Fibroblast of mammary gland (primary cell): ENCODE measurements at places on chromosomes 1 and 21.

DNA sequence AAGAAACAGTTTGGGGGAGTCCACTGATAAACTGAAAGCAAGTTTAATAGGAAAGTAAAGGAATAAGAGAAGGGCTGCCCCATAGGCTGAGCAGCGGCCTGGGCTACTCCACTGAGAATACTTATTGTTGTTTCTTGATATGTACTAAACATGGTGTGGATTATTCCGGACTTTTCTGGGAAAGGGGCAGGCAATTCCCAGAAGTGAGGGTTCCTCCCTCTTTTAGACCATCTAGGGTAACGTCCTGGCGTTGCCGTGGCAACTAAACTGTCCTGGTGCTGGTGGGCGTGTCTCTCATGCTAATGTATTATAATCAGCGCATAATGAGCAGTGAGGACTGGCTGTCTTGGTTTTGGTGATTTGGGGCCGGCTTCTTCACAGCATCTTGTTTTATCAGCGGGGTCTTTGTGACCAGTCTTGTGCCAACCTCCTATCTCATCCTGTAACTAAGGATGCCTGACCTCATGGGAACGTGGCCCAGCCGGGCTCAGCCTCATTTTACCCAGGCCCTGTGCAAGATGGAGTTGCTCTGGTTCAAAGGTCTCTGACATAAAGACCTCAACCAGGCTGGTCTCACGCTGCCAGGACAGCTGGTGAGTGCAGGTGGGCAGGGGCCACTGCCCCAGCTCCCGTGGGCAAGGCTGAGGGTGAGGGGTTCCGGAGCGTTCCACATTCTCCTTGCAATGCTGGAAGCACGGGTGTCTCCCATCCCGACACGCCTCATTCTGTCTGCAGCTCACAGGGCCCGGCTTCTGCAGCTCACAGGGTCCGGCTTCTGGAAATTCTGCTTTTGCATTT, 19.6 kb upstream of the C1orf159 start:
- no peak for DNase-seq

GRCh38 chr1:43600033-43601020, 49.6 kb upstream of the KDM4A start:
- no peak for DNase-seq

DNA sequence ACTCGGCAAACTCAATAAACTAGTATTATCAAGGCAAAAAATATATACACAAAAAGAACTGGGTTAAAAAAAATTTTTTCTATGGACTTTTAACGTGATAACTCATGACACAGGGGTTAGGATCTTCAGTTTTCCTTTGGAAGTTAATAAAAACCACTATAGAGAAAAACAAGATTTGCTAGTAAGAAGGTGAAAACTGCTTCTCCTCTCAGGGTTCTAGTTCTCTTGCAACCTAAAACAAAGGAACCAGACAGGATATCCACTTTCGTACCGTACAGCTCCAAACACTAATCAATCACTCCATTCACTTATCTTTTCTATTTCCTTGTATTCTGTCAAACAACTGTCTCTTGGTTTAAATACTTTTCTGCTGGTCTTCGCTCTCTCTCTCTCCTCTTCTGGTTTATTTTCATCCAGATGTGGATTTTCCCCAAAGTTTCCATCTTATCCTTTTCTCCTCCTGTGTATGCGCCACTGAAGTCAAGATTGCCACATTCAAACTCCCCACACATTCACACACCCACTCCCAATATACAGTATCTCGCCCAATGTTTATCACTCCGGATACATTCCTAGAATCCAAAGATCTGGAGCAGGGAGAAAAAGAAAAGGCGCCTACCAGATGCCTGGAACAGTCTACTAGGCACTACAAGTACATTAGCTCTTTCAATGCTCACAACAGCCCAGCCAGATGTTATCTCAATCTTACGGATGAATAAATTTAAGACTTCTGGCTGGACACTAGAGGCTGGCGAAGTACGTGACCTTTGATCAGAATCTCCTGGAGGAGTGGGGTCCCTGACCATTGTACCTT, 775 bp upstream of the PRPF38B start:
- DNase-seq: no peak

DNA sequence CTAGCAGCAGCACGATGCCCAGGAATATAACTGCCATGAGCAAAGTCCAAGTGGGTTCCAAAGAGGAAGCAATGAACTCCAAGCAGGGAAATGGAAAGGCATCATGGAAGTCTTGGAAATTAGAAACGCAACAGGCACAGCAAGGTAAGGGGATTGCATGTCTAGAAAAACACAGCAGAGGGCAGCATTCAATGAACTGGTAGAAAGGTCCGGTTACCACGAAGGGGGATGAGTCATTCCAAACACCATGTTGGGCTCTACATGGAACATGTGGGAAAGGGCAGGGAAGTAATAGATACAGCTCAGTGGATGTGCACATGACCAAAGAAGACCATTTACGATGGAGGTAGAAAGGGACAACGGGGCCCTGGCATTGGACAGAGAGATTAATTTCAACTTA, 36.4 kb downstream of the RXRG start:
- DNase-seq: peak; percentile 73

DNA sequence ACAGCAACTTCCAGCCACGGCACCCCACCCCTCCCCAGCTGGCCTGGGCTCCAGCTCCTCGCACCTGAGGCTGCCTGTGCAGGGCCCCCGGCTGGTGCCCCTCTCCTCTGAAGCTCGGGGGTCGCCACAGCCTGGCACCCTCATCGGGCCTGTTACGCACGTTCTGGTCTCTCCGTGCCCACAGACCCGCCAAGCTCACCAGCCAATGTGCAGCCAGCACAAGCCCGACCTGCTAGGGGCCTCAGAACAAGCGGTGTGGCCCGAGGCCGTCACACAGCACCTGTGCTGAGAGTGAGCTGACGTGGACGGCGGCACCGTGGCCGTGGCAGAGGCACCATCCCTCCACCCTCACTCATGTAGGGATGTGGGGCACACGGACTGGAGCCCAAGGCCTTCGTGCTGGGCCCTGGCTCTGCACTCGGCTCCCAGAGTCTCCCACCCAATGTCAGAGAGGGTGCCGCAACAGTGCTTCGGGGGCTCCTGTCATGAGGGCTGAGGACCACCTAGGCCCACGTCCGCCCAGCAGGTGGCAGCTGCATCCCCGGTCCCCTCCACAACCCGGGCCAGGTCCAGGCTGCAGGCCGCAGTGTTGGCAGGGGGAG, 4.4 kb upstream of the SAMD11 start:
- DNase-seq: no peak

DNA sequence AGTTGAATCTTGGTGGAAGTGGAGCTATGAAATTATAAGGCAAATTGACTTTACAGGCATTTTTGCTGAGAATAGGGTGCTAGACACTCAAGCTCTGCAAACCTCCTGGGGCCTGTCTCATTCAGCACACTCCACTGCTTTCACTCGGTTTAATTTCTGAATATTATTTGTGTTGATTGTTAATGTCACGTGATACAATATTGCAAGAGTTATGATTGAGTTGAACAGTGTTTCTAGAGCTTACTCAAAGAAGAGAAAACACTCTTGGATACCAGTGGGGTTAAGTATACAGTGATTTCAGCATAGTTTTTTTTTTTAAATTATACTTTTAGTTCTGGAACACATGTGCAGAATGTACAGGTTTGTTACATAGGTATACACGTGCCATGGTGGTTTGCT, 49.7 kb downstream of the C21orf91 start:
- no peak for DNase-seq

GRCh38 chr1:230464671-230465070, 38.5 kb upstream of the PGBD5 start:
- no peak for DNase-seq

DNA sequence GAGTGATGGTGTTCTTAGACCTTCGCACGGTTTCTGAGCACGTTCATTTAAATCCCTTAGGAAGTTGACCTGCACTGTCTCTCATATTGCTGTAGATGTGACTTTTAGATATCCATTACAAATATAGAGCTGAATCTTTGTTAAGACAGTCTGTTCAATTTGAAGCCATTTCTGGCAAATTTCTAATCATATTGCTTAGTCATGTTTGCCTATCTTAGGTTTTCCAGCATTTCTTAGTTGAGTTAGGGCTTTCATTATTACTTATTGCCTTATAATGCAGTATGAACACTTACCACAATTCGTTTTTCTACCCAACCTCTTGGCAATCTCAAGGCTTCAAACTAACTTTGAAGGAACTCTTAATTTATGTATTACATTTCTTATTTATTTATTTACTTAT, 78.5 kb upstream of the PGD start:
- no peak for DNase-seq

DNA sequence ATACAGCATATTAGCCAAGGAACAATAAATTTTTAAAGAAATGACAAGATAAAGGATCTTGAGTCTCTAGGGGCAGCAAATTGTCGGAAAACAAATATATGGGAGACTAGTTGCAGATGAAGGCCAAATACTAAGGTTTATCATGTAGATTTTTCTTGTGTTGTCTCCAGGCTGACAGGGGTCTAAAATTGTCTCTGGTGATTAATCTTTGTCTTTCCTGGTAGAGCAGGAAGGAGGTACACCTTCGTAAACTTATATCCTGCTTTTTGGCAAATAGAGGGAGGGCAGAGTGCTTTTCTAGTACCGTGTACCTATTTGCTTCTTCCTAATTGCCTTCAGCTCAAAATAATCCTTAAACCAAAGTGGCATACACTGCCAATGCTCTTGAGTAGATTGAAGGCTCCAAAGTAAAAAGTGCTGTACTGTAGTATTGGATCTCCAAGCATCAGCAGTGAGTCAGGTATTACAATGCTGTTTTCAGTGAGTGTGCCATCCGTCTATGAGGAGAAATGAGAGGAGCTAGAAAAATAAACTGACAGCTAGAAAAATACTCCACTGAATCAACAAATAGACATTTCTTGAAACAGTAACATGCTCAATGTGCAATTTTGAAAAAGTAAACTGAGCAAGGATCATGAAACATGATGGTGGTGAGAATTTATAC, 1.8 kb upstream of the LEPR start:
- no peak for DNase-seq

- DNase-seq: no peak
Observed at GRCh38 chr1:189627427-189627826, 850.2 kb downstream of the BRINP3 start.

DNA sequence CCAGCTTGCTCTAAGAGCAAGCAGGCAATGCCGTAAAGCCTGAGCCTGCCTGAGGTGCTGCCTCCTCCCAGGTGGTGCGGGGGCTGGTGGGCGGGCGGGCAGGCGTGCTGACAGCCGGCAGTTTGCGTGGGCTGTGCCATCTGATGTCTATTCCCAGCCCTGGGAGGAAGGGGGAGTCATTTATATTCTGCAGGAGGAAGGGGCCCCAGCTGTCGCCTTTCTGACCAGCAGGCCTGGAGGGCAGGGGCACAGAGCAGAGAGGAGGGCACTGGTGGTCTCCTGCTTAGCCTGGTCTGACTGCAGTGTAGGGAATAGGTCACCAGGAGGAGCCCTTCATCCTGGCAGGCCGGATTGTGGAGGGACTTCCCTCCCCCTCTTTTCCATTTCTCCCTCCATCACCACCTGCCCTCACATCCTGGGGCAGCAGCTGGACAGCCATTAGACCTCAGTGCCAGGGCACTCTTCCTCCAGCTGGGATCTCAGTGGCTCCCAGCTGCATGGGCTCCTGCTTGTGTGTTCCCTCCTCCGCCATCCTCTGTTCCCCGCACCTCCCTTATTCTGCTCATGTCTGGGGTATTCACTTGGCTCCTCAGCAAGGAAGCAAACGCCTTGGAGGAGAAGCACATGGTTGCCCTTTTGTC, 4.4 kb downstream of the CYB561D1 start:
- peak; percentile 34 for DNase-seq
